ENCODE measurements at places on chromosomes 6 and 20.
A peak's percentile ranks its signal among the peaks of the same experiment; 100 is the strongest.

GRCh38 chr6:128186729-128187128, 285.9 kb upstream of the THEMIS start:
- DNase-seq = no peak

DNA sequence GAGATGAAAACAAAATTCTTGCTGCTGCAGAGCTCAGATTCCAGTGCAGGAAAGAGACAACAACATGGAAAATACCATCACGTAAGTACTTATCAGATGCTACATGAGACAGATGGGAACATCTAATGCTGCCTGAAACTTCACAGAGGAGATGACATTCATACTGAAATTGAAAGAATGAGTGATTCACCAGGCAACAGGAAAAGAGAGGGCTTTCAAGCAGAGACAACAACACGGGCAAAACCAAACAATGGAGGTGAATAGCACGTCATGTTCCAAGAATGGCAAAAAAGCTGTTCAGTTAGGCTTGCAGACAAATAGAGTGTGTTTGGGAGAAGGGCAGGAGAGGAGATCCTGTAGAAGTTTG, 39.3 kb downstream of the GTF2H5 start:
- no peak for DNase-seq

DNA sequence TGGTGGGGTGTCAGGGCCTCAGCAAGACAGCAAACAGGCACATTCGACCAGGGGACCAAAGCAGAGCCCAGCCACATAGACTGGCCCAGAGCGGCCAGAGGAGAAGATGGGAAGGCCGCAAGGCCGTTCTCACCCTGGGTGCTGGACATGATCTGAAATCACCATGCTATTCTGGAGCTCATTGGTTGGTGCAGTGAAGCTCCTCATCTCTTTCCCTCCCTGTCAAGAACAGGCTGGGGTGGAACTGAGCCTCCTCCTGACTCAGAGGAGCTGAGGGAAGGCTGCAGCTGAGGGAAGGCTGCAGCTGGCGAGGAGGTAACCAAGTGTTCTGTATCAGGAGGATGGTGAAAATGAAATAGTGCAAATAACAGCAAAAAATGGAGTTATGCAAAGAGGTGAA, 80.0 kb downstream of the AKAP7 start:
- DNase-seq = no peak

DNA sequence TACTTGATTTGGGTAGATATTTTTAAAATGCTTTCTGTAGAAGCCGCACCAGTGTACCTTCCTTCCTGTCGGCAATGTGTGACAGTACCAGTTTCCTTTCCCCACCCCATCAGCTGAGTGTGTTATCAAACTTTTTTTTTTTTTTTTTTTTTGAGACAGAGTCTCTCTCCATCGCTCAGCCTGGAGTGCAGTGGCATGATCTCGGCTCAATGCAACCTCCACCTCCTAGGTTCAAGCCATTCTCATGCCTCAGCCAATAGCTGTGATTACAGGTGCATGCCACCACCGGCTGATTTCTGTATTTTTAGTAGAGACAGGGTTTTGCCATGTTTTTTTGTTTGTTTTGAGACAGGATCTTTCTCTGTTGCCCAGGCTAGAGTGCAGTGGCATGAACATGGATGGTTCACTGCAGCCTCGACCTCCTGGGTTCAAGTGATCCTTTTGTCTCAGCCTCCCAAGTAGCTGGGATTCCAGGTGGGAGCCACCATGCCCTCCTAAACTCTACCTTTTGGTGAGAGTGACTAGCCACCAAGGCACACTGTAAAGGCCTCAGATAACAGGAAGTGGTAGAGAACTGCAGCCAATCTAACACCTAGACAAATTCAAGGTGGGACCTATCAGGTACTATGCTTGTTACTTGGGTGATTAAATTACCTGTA, 26.5 kb upstream of the ZBTB22 start:
- no peak for DNase-seq

DNA sequence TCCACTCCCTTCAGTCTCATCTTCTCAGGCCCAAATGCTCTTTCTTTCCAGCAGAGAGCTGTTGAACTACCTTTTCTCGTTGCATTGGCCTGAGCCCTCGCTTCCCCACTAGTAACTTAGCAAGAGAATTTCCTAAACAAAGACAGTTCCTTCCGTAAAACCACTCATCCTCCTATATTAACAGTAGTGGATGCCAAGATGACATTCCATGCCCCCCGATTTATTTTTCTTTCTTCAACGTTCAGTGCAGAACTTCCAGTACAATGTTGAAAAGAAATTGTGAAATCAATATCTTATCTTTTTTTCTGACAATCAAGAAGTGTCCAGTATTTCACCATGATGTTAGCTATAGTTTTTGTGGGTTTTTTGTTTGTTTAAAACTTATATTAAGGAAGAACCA, 45.8 kb downstream of the SOX4 start:
- no peak for DNase-seq

DNA sequence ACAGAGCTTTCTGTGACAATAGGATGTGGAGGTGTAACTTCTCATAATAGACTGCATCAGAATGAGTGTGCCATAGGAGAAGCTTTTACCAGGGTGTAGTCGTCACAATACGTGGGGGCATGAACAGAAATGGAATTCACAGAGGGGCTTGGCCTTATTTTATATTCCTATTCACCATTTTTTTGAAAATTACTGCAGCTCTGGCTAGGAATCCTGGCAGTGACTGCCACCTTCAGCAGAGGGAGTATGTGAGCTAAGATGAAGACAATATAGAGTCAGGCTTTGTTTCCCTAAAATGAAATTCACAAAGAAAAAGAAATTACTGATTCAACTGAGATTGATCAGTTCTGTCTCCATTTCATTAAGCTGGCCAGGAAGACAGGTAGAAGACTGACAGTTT, 13.9 kb downstream of the TOMM6 start:
- DNase-seq = no peak

- no peak for DNase-seq
Measured at GRCh38 chr6:105994118-105994590, 92.0 kb upstream of the PRDM1 start.

DNA sequence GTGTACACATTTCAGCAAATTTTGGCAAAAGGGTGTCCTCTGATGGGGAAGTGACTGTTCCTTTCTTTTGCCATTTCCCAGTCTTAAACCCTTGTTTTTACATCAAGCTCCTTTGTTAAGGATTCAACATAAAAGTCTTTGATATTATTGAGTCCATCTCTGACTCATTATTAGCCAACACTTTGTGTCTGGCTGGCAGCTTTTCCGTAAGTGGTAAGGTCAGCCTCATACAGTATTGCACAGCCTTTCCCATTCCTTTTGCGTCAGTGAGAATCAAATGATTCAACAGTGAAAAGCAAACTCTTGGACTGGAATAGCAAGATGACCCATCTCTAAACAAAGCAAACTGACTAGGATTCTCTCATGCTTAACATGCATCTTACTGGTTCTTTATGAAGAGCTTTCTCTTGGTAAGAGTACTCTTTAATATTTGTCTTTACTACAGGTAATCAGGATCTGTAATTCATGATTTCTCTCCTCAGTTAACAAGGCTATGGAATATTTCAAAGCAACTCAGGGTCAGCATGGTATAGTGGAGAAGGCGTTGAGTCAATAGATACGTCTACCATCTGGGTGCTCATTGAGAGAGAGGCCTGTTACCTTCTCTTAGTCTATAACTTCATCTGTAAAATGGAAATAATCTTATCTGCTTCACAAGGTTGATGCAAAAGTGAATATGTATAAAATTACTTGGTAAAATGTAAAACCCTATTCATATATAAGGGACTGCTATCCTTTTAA, 183.6 kb downstream of the PRL start:
- no peak for DNase-seq

GRCh38 chr6:149749594-149750135, at the start of gene PCMT1:
Gene PCMT1 (plus strand): TSS chr6:149749741. CDS start chr6:149749902, 161 bp downstream.
- DNase-seq = peak; percentile 66

DNA sequence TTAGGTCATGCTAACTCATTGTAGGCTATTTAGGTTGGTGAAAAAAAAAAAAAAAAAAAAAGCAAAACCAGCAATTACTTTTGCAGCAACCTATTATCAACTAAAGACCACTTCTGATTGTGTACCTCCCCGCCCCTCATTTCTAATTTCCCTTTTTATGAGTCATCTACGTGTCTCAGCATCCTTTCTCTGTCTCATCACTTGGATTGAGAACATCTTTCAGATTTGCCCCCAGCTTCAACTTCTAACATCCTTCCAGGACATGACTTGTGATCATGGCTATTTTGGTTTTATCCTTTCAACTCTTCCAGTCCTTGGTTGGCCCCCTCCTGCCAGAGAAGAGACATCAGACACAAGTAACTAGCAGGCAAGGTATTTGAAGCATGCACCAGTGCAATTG, 156.7 kb upstream of the CCN2 start:
- DNase-seq = no peak

- no peak for DNase-seq
Measured at GRCh38 chr6:75213732-75214131, 7.9 kb upstream of the COL12A1 start.

- no peak for DNase-seq
Measured at GRCh38 chr6:23097566-23097965, 528.2 kb downstream of the HDGFL1 start.

GRCh38 chr6:138382498-138383265, 5.0 kb downstream of the SMIM28 start:
- DNase-seq = no peak

- DNase-seq = no peak
Measured at GRCh38 chr20:20832715-20833114, 120.3 kb upstream of the RALGAPA2 start.

GRCh38 chr20:3874194-3874844, 14.9 kb upstream of the PANK2 start:
- DNase-seq = no peak

DNA sequence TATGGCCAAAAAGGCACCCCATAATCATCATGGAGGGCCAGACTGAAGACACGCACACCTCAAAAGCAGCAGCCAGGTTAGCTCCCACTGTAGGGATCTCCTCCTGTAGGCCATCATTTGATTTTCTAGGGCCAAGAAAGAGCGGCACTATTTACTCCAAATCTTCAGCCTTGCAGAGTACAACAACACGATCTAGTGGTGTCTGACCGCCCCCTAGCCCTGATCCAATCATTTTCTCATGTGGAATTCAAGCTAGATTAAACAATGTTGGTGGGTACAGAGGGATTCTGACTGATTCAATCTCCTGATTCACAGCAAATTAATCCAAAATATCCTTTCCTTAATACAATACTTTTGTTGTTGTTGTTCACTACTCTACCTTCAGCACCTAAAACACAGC, 12.5 kb downstream of the GNAS-AS1 start:
- no peak for DNase-seq

GRCh38 chr6:157713451-157714152, 109.4 kb upstream of the SNX9 start:
- no peak for DNase-seq

GRCh38 chr6:34332251-34333198, 59.9 kb downstream of the NUDT3 start:
- no peak for DNase-seq

- no peak for DNase-seq
Measured at GRCh38 chr6:31057426-31058003, 47.2 kb downstream of the MUC22 start.

DNA sequence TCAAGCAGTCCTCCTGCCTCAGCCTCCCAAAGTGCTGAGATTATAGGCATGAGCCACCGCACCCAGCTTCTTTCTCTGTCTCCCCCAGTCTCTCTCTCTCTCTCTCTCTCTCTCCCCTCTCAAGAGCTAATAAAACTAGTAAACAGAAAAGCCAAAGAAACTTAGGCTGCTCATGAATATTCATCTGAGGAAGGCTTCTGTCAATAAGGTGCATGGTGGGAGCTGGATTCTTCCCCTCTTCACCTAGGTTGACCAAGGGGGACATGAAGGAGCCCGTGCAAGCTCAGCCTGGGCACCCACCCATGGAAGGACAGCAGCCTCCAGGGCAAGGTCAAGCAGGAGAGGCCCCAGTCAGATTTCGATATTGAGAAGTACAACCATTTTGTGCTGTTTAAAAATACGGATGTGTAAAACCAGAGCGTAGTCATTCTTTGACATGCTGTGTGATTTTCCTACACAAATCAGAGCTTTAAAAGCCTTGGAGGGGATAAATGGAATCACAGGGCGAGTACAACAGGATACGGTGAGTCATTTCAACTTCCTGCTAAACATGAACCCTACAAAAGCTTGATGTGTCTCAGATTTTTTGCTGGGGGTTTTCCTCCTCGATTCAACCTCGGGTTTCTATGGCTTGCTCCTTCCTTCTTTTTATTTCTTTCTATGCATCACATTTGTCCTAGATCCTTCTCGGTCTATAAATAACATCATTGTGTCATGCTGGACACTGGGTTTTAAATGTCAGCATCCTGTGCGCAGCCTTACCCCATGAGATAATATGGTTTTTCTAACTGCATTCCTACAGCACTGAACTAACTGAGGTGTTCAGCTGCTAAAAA, 368.9 kb upstream of the JARID2 start:
- peak; percentile 30 for DNase-seq

- no peak for DNase-seq
Measured at GRCh38 chr6:116764961-116765841, at the start of gene FAM162B. Gene FAM162B (minus strand): TSS chr6:116765719. CDS start chr6:116765576, 143 bp downstream.

DNA sequence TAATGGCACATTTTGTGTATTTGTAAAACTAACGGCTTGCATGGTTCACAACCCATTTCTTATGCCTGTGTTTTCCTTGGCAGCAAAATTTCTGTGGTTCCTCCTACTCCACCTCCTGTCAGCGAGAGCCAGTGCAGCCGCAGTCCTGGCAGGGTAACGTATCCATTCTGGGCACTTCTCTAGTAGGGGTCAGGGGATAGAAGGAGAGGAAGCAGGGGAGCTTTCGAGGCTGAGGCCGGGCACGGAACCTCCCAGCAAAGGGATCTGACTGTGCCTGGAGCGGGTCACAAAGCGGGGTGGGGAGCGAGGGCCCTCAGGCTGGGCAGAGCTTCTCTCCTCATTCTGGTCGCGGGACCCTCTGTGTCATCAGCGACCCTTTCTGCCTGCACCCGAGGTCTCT, 58.4 kb downstream of the SYTL3 start:
- no peak for DNase-seq

- no peak for DNase-seq
Measured at GRCh38 chr20:33490934-33491656, 1.2 kb downstream of the CBFA2T2 start.

DNA sequence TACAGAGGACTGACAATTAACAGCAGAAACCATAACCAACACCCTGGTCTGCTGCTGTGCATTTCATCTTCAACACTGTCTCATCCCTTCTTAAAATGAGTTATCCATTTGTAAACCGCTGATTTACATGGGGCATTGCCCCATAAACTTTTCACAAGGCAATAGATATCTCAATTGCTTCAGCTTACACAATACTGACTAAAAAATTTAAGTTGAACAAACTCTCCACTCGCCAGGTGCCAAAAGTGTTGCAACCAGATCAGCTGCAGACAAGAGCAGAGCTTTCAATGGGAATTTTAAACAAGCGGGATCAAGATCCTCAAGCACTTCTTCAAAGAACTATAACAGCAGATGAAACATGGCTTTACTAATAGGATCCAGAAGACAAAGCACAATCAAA, 183.0 kb downstream of the TASP1 start:
- DNase-seq = no peak

All from DMS153 (cell line).